Fibroblast of gingiva (primary cell): ENCODE measurements at places on chromosomes 3 and 15.

DNA sequence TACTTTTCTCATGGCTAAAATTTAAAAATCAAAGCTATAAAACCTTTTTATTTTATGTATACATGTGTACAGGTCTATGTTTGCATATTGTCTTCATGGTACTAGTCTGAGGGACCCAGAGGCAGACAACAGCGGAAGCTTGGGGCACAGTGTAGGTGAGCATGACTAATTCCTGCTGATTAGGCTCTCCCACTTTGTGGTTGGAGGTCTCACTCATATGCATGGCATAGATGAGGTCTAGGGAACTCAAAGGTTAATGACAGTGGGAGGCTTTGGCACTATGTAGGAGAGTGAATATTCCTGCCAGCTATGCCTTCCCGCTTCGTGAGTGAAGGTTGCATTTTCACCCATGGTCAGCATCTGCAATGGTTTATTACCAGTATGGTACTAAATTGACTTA, 47.5 kb upstream of the AADACL2 start:
- no peak for DNase-seq

- no peak for DNase-seq
Observed at GRCh38 chr3:53795789-53796560, 50.2 kb downstream of the CHDH start.

DNA sequence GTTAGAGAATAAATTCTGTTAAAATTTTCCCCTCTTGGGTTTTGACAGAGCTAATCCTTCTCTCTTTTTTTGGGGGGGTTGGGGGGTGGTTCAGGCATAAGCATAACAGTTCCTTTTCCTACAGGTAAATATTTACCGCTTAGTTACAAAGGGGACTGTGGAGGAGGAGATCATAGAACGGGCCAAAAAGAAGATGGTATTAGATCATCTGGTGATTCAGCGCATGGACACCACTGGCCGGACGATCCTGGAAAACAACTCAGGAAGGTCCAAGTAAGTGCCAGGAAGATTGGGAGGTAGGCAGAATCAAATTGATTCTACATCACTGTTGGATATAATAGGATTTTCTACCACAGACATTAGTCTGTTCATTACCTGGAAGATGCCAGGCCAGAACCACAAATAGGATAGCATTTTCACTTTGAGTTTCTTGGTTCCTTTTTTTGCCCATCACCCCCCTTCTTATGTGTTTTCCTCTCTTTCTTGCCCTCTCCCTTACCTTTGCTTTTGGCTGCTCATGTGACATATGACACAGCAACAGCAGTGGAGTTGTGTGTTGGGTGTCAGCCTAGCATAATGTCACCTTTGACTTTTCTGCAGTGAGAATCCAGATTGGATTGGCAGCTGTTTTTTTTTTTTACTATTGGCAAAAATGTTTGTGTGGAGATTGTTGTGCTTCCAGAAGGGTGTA, 79.0 kb downstream of the CHD2 start:
- DNase-seq, result no peak

DNA sequence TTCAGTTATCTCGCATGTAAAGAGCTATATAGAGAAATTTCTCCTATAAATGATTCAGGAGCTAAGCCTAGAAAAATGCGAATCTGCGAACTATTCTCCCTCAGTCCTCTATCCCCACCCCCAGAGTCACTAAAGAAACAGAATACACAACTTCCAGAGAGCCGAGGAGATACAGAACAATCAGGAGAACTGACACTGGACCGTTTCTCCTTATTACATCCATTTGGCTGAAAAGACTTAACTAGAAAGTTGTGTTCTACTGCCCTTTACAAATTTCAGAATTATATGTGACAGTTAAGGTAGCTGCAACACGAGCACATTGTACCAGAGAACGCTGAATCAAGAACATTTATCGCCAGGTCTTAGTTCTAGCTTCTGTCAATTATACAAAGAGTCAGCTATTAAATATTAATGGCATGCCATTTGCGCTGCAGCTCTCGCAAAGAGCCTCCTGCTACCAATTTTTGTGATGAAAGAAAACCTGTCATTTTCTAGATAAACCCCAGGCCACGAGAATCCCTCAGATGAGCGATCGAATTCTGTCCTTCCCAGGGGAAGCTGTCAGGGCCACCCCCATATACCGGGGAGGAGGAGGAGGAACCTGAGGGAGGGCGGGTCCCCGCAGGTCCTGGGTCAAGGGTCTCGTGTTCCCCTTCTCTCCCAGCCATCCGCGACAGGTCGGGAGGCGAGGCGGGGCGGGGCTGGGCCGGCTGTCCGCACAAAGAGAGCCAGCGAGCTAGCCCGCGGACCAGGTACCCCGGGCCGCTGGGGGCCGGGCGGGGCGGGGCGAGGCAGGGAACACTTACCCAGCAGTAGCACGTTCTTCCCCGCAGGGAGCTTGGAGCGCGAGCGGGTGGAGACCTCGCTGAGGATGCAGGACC, 878 bp downstream of the DYNC1LI1 start:
- no peak for DNase-seq

DNA sequence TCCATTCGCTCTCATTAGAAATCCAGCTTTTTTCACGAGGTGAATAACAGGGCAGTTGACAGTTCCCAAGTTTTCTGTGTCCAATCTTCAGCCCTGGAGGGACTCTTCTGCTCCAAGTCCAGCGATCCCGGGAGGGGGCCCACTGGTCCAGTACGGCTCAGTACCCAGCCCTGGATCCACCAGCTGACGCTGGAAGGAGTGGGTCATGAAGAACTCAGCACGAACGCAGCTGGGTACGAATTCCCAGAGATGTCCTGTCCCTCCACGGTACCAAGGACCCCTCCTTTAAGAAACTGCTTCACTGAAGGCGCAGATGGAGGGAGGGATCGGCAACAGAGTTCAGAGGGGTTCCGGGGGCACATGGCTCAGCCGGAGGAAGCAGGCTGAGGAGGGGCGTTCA, 16.5 kb upstream of the CLK3 start:
- no peak for DNase-seq

DNA sequence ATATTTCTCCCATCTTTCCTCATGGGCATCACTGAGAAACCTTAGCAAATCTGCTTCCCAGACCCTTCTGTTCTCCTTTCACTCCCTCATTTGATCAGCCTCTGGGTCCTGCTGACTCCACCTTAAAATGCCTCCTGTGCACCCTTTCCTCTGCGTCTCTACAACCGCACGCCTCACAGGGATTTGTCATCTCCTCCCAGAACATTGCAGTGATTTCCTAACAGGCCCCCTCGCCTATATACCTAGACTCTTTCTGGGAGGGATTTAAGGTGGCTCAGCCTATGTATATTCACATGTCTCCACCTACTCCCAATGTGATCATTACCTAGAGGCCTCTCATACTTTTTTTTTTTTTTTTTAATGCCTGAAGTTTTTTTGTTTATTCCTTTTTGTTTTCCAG, 69.2 kb downstream of the LIPC start:
- no peak for DNase-seq

DNA sequence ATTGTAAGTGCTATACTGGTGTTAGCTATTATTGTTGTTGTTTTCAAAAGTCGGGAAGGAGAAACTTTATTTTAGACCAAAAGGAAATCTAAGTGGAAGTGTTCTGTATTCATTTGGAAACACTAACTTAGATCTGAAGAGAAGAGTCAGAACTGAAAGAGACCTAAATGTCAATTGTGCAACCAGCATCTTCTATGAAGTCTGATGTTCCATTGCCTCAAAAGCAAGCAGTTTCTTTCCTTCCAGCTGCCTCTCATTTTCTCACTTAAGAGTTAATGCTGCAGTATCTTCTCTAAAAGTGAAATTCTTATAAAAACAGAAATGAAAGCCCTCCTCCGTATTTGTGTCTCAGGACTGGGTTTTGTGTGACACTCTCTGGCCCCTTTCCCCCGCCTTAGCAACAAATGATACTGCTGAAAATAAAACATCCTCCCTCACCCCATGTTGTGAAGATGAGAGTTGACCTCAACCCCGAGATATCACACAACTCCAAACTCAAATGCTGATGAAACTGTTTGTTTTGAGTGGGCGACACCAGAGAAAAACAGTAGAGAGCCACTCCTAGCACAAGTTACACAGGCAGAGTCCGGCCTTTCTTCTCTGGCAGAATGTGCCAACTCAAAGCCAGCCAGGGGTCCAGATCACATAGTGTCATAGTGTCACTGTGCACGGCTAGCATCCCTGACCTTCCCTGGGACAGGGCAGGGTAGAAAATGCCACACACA, 48.9 kb downstream of the GLDN start:
- DNase-seq, result no peak

DNA sequence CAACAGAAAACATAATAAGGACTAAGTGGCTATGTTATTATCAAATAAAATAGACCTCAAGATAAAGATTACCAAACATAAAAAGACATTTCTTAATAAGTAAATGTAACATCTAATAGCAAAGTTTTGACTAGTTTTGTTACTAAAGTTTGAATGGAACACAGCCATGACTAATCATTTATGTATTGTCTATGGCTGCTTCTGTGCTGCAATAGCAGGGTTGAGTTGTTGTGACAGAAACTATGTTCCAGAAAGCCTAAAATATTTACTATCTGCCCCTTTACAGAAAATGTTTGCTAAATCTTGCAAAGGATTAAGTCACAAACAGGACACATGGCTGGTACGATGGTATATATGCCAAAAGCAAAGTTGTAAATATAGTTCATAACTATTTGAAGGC, 37.9 kb upstream of the MYH15 start:
- DNase-seq, result peak; percentile 63

DNA sequence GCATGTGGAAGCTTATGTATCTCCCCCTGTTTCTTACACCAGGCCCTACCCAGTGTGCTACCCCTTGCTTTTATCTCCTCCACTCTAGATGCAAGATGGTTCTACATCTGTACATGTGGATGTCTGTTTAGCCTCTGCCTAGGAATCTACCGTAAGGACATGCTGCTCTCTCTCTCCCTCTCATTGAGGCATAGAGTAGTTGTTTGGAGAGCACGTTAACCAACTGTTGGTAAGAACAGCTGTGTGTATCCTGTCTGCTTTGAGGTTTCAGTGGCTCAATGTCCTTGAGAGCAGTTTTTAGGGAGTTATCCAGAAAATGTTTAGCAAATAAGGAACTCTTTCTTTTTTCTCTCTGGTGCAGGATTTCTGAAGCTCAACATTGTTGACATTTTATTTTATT, 152.8 kb downstream of the DNAJB8 start:
- no peak for DNase-seq

DNA sequence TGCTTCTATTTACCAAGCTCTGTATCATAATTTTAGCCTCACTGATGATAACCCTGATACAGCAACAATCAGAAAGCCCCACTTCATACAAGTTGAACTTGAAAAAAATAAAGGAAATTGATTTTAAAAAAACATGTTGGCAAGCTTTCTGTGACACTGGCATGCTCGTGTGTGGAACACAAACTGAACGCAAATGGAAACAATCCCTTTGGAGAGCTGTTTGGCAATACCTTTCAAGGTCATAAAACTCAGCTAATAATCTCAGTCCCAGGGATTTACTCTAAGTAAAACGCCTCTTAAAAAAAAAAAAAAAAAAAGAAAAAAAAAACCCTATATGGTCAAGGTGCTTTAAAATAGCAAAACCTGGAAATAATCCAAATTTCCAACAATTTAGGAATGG, 166.7 kb upstream of the BCL6 start:
- no peak for DNase-seq
